ENCODE measurements at places on chromosomes 12 and 14.

- DNase-seq: no peak
Observed at GRCh38 chr12:94609917-94610443, 40.4 kb downstream of the TMCC3 start.

DNA sequence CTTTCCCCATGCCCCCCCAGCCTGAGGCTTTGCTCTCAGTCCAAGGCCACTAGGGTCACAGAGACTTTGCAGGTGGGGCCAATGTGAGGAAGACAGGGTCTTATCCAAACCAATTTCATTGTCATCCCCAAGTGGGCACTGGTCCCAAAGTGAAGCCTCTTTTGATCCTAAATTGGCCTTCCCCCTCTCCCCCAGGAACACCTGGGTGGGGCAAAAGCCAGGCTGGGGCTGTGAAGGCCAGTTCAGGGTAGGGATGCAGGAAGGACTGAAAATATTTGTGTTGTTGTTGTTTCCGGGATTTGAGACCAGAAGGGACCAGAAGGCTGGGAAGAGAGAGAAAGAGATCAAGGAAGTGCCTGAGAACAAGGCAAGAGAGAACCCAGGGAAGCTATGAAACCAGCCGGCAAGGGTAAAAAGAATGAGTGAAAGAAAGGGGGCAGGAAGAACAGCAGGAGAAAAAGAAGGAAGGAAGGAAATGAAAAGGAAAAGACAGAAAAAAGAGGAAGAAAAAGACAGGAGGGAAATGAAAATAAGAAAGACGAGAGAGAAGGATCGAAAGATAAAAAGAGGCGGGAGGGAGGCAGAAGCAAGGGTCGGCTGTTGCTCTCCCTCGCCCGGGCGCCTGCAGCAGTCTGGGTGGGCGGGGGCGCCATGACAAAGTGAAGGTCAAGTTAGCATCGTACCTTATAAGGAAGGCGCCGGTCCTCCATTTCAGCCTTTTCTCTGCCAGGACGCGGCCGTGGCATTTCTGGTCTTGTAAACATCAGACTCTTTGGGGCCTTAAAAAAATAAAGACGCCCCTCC lies 7.4 kb upstream of the HOXC11 start:
- DNase-seq: no peak

- DNase-seq: no peak
Observed at GRCh38 chr14:61573321-61573720, 122.0 kb upstream of the HIF1A start.

DNA sequence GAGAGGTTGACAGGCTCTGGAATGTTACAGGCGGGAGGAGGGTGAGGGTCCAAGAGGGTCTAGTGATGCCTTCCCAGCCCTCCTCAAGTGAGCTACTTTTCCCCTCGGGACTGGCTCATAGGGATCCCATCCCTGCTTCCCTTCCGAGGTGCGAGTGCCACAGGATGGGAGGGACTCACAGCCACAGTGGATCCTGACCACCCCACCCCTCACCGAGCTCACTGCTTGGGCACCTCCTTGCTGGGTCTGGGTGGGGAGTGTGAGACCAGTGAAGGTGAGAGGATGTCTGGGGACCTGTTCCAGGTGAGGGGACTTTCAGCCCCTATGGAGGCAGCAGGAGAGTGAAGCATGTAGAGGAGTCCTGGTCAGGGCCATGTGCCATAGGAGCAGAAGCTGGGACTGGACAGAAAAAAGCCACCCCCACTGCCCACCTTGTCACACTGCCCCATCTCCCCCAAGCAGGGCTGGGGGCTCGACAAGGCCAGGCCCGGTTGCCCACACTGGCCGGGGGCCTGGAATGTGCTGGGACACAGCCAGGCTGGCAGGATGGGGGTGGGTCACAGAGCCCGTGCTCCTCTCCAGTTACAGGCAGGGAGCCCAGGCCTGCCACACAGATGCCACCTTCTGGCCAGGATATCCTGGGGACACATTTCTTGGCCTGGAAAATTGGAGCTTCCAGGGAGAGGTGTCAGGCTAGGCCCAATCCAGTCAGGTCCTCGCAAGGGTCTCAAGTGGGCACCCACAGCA lies 1.7 kb upstream of the TNS2 start:
- no peak for DNase-seq

DNA sequence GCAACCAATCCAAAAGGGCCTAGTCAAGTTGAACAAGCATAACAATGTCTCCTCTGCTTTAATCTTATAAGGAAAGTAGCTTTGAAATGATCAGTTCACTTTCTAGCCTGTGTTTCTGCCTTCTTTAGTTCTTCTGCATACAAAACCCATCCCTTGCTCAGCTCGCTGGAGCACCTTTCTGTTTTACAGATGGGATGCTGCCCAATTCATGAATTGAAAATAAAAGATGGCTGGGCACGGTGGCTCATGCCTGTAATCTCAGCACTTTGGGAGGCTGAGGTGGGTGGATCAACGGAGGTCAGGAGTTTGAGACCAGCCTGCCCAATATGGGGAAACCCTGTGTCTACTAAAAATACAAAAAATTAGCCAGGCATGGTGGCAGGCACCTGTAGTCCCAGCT lies 4.5 kb upstream of the RFC5 start:
- no peak for DNase-seq

GRCh38 chr14:68680541-68681051 lies 112.3 kb downstream of the ZFP36L1 start:
- DNase-seq: no peak

DNA sequence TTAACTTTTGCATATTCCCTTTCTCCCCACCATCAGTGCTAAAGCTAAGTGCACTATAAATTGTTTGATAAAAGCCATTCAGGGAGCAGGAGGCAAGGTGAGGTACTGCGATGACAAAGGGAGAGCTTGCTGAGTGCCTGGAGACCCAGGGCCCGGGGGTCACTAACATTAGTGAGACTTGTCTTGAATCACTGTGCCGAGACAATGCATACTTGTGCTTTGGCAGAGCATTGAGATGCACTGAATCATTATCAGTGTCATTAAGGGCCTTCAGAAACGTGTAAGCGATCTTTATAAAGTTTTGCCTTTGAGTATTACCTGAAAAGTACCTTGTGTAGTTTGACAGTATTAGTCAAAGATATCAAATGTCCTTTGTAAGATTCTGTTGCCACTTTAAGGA lies 447.5 kb downstream of the PCNX1 start:
- DNase-seq: no peak

DNA sequence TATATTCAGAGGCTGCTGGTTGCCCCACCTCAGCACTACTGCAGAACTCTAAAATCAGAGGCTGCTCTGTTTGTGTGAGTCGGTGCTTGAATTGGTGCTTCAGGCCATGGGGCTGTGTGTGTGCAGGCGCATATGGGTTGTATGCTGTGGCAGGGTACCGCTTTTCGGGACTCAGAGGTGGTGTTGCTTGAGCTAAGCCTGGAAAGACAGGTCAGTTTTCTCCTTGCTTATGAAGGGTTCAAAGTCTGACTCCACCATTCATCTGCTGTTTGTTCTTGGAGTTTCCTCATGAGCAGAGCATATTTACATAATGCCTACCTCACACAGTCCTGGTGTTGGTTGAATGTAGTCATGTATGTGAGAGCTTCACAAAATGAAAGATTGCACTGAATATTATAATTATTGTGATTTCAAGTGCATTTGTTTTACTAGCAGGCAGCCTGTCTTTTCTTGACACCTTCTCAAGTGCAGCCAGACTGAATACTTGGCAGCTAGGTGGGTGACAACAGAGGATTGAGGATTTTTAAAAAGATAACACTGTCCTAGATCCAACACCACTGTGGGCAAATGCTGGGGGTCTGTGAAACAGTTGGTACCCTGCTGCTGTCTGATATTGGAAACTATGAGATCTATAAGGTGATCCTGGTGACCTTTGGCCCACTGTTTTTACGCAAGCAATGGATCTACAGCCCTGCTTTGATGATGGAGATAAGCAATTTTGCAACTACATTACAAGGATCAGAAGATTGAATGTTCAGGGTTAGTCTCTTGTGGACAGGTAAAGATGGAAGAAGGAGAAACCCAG lies 1.0 kb upstream of the ANG start:
- DNase-seq: no peak

GRCh38 chr12:14691560-14691959 lies 4.8 kb downstream of the GUCY2C start:
- no peak for DNase-seq

DNA sequence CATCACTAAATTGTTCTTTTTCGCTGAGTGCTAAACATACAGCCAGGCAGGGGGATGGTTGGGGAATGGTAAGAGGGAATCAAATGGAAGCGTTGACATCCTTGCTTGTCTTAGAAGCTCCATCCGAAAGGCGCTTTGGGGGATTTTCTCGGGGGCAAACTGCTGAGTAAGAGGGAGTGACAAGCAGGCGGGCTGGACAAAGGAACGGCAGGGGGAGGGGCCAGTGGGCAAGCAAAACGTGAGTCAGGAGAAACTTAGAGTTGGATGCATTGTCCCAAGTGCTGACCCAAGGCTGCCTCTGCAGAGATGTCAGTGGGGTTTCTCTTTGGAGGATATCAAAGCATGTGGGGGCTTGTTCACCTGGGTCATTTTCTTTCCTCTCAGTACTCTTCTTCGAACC lies 480.5 kb downstream of the VRK1 start:
- DNase-seq: no peak

GRCh38 chr12:129827102-129827865 lies 76.5 kb downstream of the TMEM132D start:
- no peak for DNase-seq

GRCh38 chr14:81767266-81767995 lies 233.8 kb upstream of the SEL1L start:
- DNase-seq: no peak

DNA sequence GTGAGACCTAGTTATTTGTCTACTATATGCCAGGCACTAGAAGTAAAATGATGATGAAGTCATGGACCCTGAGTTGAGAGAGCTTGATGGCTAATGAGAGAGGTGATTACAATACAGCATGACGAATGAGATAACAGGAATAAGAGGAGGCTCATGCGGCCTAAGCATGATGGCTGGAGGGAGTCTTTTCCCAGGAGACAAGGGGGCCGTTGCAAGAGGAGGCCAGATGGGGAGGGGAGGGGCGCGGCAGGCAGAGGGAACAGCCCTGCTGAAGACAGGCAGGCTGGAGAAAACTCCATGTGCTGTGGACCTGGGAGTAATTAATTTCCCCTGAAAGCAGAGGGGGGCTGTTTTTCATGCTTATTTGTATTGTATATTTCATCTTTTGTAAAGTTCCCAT lies 144.7 kb upstream of the RFLNA start:
- DNase-seq: no peak

- no peak for DNase-seq
Observed at GRCh38 chr12:102513739-102514138, 33.4 kb upstream of the IGF1 start.

- DNase-seq: peak; percentile 90
Observed at GRCh38 chr14:100375963-100376735, 53.0 kb downstream of the SLC25A47 start.

GRCh38 chr14:74547331-74547927 lies 53.9 kb downstream of the ISCA2 start:
- no peak for DNase-seq

GRCh38 chr12:113276306-113276705 lies 55.0 kb downstream of the TPCN1 start:
- no peak for DNase-seq

DNA sequence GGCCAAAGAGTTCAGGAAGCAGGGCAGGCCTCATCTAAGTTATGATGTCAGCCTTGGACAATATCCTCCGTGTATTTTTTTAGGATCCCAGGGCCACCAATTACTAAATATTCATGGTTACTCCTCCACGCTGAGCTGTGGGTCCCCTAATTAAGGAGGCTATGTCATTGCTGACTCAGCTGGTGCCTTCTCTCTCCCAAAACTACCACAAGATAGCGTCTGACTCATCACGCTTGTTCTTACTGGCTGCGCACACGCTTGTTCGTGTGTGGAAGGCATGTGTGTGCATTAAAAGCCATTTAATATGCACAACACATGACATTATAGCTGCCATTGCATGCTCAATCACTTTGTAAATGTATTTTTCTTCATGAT lies 78.3 kb downstream of the GSC start:
- no peak for DNase-seq

GRCh38 chr14:99391671-99392070 lies 89.0 kb downstream of the SETD3 start:
- no peak for DNase-seq

DNA sequence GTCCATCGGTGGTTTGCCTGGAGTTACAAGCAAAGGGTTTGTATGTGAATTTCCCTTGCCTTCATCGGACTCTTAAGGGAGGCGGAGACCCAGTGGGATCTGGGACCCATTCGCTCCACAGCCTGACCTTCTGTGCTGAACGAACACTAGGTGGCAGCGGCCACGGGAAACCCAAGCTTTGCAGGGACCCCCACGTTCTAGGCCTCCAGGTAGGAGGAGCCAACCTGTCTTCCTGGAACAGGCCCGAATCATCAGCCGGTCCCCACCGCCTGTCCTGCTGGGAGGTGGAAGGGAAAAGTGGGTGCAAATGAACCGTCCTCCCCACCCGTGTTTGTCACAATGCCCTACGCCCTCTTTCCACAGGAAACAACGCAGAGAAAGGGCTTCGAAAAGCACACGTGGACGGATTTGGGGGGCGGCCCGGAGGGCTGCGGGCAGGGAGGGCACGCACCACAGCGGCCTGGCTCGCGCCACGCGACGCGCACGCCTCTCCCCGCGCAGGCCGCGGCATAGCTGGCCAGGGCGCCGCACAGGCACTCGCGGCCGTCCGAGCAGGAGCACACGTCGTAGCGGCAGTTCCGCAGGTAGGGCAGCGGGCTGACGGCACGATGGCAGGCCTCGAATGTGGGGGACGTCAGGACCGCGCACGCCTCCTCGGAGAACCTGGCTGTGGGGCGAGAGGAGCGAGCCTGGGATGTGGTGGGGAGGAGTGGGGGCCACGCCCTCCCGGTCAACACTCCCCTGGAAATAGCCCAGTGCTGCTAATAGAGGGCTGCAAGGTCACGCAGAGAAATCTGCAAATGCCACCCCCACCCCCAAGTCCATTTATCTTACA lies 67.8 kb downstream of the VWF start:
- DNase-seq: no peak

- no peak for DNase-seq
Observed at GRCh38 chr12:100184549-100185145, 16.0 kb upstream of the ACTR6 start.

DNA sequence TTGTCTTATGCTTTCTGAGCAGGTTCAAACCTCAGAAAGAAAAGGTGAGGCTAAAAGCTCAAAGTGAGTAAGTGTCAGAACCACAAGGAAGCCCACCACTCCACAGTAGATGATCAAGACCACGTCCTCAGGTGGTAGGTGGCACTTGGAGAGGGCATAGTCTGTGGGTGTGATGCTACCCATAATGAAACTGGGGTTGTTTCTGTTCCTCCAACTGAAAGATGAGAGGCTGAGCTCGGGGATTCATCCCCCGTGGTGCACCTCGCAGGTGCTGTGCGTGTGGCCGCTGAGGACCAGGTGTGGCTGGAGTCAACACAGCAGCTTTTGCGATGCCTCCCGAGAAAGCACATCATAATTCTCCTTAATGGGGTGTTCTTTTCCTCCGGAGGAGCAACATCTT lies 285.7 kb downstream of the TTC8 start:
- no peak for DNase-seq

GRCh38 chr14:44339231-44339630 lies 167.9 kb downstream of the FSCB start:
- no peak for DNase-seq

Data from amniotic stem cell (primary cell).